ENCODE measurements at places on chromosomes 16 and 17. TPM values are rescaled to one million over a fixed set of nuclear protein-coding genes. Genes with fewer than 3 reads are reported as not detected.

The KRT33B gene
- not detected for total RNA-seq

DNA sequence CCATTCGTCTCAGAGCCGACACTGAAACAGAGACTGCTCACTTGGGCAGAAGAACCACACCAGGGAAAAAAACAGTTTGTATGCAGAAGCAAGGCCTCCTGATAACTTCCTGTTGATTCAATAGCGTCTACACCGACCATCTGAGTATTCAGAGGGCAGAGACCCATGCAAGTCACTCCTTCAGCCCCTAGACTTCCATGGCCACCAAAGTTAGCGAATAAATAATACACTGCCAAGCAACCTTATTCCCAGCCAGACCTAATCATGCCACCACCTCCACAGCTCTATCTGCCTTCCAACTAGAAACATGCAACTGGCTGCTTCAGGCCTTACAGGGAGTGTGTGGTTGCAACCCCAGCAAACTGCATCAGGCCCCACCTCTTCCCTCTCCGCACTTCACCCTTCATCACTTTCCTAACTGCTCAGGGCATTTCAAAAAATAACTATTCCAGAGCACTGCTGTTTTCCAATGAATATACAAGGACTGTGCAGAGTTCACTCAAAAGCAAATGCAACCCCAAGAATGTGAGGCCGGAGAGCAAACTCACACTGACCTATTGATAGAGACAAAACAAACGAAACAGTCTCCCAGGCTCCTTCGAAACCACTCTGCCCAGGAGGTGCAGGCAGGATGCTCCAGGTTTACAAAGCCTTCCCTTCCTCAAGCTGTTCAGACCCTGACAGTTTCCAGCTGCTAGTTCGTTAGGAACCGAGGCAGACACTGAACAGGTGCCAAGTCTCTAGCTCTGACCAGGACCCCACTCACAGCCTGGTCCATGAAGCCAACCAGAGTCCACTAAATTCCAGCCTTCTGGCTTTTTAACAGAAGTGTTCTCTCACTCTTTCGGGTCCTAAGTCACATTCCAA, 3.6 kb downstream of the USP7 start:
- peaks cover 3% of the 10 kb centered on the region for H3K4me1 ChIP-seq
- H3K36me3 ChIP-seq = no peaks in the 10 kb centered on the region
- H3K27ac ChIP-seq = no peak overlapping the region
- no peaks in the 10 kb centered on the region for H3K27me3 ChIP-seq
- DNase-seq = peak; percentile 24

DNA sequence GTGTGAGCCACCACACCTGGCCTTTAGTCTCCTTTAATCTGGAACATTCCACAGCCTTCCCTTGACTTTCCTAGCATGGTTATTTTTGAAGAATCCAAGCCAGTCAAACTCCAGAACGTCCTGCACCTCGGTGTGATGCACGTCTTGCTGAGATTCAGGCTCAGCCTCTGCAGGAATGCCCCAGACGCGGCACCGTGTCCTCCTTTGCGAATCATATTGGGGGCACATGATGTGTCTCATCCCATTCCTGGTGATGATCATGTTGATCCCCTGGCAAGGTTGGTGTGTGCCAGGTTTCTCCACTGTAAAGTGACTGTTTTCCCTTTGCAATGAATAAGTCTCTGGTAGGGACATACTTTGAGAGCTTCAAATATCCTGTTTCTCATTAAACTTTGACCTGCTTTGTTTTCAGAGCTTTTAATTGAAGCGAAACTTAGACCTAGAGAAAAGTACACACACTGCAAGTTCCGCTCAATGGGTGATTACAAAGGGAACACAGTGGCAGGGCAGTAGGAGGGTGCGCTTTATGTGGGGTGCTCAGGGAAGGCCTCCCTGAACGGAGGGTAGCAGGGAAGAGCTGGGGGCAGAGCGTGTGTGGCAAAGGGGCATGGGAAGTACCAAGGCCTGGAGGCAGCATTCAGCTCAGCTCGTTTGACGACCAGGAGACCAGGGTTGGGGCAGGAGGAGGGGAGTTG, 9.6 kb upstream of the ATP2C2 start:
- no peaks in the 10 kb centered on the region for H3K27me3 ChIP-seq
- DNase-seq = no peak
- H3K27ac ChIP-seq = no peak overlapping the region
- no peaks in the 10 kb centered on the region for H3K4me1 ChIP-seq
- no peak overlapping the region for H3K4me3 ChIP-seq
- H3K36me3 ChIP-seq = no peaks in the 10 kb centered on the region

The CLDN7 gene
- 9.9 TPM for total RNA-seq

The CARD14 gene
- 0.33 TPM for total RNA-seq

GRCh38 chr16:82264756-82265155, 94.7 kb upstream of the MPHOSPH6 start:
- DNase-seq = no peak
- peaks cover 4% of the 10 kb centered on the region for H3K4me1 ChIP-seq
- H3K4me3 ChIP-seq = no peak overlapping the region
- H3K36me3 ChIP-seq = no peaks in the 10 kb centered on the region
- H3K27me3 ChIP-seq = no peaks in the 10 kb centered on the region

GRCh38 chr16:55640701-55641327, 15.0 kb upstream of the SLC6A2 start:
- H3K27me3 ChIP-seq = no peaks in the 10 kb centered on the region
- no peaks in the 10 kb centered on the region for H3K36me3 ChIP-seq
- no peak overlapping the region for H3K4me3 ChIP-seq
- H3K27ac ChIP-seq = no peak overlapping the region
- H3K4me1 ChIP-seq = no peaks in the 10 kb centered on the region

- no peak overlapping the region for H3K4me3 ChIP-seq
- H3K36me3 ChIP-seq = no peaks in the 10 kb centered on the region
Observed at GRCh38 chr16:85943711-85944110, 44.7 kb downstream of the IRF8 start.

DNA sequence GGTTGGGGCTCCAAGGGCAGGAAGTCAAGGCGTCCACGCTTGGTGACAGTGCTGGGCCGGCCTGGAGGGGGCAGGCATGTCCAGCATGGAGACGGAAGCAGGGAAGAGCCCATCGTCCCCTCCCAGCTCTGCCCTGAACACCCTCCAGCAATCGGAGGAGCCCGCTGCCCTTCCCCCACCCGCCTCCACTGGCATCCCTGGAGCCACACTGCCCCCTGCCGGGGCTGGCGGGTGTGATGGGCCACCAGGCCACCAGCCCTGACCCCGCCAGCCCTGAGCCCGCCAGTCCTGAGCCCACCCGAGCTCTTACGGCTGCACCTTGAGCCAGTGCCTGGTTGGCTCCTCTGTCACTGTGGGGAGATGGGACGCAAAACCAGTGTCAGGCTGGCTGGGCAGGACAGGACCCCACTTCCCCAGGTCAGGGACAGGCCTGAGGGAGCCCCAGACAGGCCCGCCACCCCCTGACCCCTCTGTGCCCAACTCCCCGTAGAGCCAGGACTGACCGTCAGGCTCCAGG, 4.1 kb upstream of the CDH15 start:
- peak; percentile 85 for DNase-seq
- H3K27ac ChIP-seq = no peak overlapping the region
- no peaks in the 10 kb centered on the region for H3K36me3 ChIP-seq
- H3K27me3 ChIP-seq = no peaks in the 10 kb centered on the region

The TOP2A gene
- total RNA-seq = 1.8 TPM

DNA sequence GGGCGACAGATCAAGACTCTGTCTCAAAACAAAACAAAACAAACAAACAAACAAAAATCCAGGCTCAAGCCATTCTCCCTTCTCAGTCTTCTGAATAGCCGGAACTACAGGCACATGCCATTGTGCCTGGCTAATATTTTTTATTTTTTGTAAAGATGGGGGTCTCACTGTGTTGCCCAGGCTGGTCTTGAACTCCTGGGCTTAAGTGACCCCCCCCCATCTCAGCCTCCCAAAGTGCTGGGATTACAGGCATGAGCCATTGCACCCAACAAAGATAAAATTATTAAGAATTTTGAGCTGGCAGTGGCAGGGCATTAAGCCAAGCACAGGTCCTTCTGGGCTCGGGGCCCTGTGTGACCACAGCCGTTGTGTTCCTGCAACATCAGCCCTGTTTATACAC, 69.9 kb upstream of the CBX4 start:
- no peak overlapping the region for H3K27ac ChIP-seq
- peak; percentile 4 for DNase-seq
- no peaks in the 10 kb centered on the region for H3K36me3 ChIP-seq

DNA sequence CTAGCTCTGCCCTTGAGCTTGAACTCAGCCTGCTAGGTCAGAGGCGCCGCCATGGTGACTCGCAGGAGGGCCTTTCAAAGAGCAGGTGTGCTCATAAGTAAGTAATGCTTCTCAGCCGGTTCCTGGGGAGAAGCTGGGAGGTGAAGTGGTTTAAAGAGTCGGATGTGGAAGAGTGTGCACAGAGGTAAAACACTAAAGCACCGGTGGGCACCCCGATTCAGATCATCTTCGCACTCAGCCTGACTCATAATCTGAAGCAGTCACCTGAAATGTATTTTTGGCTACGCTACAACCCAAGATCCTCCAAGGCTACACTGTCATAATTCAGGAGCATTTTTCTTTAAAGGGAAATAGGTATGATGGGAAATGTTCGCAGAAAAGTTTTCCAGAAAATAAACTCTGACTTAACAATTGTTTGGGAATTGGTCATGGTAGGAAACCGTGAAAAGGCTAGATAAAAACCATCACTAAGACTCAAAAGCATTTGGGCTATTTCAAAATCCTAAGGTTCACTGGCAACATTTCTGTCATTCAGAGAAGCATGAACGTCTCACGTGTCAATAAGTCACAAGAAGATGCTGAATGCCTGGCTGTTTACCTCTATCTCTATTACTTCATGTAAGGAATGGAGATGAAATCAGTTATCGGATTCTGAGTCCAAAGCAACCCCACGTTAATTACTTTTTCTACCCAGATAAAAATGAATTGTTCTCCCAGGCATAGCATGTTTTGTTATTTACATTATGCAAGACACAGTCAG, 17.8 kb downstream of the CDH8 start:
- no peaks in the 10 kb centered on the region for H3K36me3 ChIP-seq
- DNase-seq = no peak
- no peak overlapping the region for H3K4me3 ChIP-seq

DNA sequence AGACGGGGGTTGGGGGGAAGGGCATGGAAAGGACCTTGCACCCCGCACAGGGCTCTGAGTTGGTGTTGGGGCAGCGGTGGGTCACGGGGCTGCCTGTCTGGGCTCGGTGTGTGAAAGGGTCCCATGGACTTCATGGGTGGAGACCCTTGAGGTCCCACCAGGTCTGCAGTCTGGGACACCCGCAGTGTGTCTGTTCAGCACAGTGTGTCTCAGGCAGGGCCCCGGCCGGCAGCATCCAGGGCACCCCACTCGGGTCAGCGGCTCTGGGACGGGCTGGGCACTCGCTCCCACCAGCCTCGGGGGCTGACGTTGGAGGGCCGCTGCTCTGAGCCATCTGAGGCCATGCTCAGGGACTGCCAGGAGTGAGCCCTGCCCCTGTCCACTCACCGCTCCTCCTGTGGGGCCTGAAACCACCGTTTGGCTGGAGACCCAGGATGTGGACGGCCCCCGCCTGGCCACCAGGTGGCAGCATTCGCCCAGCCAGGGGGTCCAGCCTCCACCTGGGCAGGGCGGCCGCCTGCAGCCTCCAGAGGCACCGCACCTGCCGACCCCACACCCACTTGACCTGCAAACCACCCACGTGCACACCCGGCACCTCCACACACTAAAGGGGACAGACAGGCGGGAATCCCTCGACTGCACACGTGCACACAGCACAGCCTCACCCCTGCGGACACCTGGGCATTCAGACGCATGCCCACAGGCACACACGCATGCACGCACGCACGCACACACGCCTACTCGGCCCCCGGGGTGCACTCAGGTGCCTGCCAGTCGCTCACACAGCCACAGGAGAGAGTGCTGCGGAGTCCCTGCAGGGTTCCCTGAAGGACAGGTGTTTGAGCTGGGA, 10.1 kb upstream of the ZFPM1 start:
- no peaks in the 10 kb centered on the region for H3K4me1 ChIP-seq
- no peak overlapping the region for H3K4me3 ChIP-seq

- no peaks in the 10 kb centered on the region for H3K27me3 ChIP-seq
- no peaks in the 10 kb centered on the region for H3K4me1 ChIP-seq
- no peak for DNase-seq
- H3K36me3 ChIP-seq = no peaks in the 10 kb centered on the region
- H3K27ac ChIP-seq = no peak overlapping the region
Observed at GRCh38 chr16:63130942-63131341, 1094.7 kb upstream of the CDH8 start.

- H3K27ac ChIP-seq = no peak overlapping the region
- H3K27me3 ChIP-seq = no peaks in the 10 kb centered on the region
- H3K36me3 ChIP-seq = no peaks in the 10 kb centered on the region
- no peak overlapping the region for H3K4me3 ChIP-seq
- DNase-seq = no peak
Observed at GRCh38 chr17:27954548-27955495, 61.7 kb upstream of the LYRM9 start.

DNA sequence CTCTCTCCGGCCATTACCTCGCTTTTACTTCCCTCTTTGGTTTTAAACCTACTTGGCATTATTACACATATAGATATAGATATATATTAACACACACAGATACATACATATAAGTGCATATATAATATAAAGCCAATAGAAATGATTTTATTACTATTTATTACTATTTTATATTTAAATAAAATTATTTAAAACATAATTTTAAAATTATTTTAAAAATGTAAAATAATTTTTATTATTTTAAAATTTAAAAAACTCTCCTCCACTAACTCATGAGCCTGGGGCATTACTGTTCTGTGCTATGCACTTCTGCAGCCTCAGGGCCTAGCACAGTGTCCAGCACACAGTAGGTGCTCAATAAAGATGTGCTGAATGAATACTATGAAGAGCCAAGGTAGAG, 200.9 kb downstream of the SLC39A11 start:
- H3K36me3 ChIP-seq = peaks cover 4% of the 10 kb centered on the region
- DNase-seq = no peak
- no peak overlapping the region for H3K27ac ChIP-seq
- no peaks in the 10 kb centered on the region for H3K27me3 ChIP-seq
- H3K4me3 ChIP-seq = no peak overlapping the region
- no peaks in the 10 kb centered on the region for H3K4me1 ChIP-seq

Data from aorta (tissue), 5 donors.